ENCODE measurements at places on chromosomes 1 and 21. TPM values are rescaled to one million over a fixed set of nuclear protein-coding genes. Genes with fewer than 3 reads are reported as not detected.
A peak's percentile ranks its signal among the peaks of the same experiment; 100 is the strongest.

Gene FAM177B
- not detected for total RNA-seq

Gene ZBTB40
- total RNA-seq: 15.8 TPM

Gene PTPN7
- 317 TPM for total RNA-seq

Gene ARHGAP29
- not detected for total RNA-seq

Gene RAB13
- 53.5 TPM for total RNA-seq

- no peak for DNase-seq
- H3K4me1 ChIP-seq: peaks cover 34% of the 10 kb centered on the region
- no peak overlapping the region for H3K4me3 ChIP-seq
- peaks cover 14% of the 10 kb centered on the region for H3K36me3 ChIP-seq
- H3K27ac ChIP-seq: no peak overlapping the region
Observed at GRCh38 chr1:116415699-116416533, 42.9 kb downstream of the ATP1A1 start.

DNA sequence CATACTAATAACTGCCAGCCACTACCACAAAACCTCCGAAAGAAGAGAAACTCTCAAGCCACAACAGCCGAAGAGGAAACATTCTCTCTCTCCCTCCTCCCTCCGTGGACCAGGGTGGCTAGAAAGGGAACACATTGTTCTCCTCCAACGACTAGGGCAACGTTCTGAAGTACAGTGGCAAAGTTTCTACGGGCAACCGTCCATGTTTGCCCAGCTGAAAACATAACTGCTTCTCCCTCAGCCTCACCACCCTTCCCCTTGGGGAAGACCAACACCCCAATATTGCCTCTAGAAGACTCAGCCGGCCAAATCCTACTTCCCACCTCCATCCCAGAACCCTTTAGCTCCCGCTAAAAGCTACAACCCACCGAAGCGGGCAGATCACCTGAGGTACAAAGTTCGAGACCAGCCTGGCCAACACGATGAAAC lies 2.0 kb downstream of the GLUL start:
- peaks cover 14% of the 10 kb centered on the region for H3K4me1 ChIP-seq
- H3K36me3 ChIP-seq: peaks cover 7% of the 10 kb centered on the region
- peak overlapping the region; percentile 74 for H3K4me3 ChIP-seq
- no peak for DNase-seq

DNA sequence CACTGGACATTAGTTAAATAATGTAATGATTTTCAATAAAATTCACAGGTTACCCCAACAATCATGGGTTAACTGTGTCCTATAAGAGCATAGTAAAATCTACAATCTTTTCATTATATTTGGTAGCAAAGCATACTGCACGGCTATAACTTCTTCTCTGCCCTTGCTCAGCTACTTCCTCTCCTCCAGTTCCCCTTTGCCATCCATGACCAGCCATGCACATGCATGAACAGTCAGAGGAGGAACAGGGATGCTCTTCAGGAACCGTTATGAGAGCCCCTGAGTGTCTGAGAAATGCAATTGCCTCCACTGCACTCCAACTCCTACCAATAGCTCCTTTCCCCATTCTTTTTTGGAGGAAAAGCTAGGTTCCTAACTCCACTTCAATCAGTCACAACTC lies 646.7 kb downstream of the LTN1 start:
- no peak overlapping the region for H3K4me3 ChIP-seq
- H3K36me3 ChIP-seq: no peaks in the 10 kb centered on the region
- no peaks in the 10 kb centered on the region for H3K4me1 ChIP-seq
- H3K27ac ChIP-seq: no peak overlapping the region
- no peak for DNase-seq
- H3K27me3 ChIP-seq: no peaks in the 10 kb centered on the region

- no peak for DNase-seq
- peaks cover 2% of the 10 kb centered on the region for H3K4me1 ChIP-seq
- no peaks in the 10 kb centered on the region for H3K36me3 ChIP-seq
- no peak overlapping the region for H3K4me3 ChIP-seq
- H3K27me3 ChIP-seq: no peaks in the 10 kb centered on the region
Observed at GRCh38 chr1:46334030-46334384, 6.6 kb upstream of the NSUN4 start.

DNA sequence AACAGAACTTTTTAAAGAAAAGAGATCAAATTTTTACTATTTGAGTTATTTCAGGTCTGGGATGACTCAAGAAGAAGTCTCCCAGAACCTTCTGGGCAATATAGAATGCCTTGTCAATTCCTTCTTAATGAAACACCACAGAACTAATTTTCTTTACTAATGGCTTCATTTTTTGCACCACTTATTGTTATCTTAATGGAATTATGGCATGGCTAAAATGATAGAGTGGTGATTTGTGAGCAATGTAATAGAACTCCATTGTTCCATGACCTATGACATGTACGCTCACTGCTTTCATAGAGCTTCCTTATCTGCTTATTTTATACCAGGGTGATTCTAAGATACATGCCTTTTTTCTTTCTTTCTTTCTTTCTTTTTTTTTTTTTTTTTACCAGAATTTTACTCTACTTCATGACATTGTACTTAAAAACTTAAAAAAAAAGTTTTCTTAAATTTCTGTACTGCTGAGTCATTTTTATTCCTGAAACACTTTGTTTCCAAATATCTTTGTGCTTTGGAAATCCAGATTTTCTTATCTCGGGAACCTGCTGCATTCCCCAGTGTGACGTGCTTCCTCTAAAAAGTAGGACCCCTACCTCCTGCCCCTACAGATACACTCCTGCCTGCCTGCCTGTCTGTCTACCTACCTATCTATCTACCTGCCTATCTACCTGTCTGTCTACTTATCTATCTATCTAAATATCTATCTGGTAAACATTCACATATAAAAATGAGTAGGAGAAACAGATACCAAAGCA lies 284.9 kb downstream of the PBX1 start:
- no peaks in the 10 kb centered on the region for H3K4me1 ChIP-seq
- no peak overlapping the region for H3K27ac ChIP-seq

DNA sequence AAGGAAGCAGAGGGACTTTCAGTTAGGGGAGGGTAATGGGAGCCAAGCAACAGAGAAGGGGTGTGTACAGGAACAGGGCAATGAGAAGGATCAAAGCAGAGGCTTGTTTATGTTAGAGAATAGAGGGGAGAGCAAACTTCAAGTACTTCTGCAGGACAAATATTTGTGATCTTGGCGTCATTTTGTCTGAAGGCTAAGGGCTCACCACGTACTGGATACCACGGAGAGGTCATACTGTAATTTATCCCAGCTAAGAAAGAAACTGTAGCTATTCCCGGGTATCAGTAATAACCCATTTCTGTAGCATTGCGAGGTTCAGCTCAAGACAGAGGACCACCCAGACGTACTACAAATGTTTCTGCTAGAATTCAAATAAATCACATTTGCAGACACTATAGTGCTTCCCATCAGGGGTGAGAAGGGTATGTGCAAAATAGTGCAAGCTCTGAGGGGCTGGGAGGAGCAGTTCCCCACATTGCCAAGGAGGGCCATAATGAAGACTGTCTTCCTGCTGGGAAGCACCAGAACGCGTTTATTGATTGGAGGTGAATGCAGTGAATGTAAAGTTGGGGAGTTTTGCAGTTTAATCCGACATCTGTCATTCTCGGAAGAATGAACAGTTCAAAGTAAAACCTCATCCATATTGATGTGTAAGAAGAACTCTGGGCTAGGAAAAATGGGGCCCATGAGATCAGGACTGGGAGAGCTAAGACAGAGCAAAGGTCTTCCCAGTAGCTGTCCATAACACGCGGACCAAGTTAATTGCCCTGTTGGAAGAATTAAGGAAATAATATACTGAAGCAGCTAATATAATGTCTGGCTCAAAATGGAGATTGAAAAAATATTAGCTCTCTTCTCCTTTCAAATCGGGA lies 136.9 kb downstream of the RWDD3 start:
- no peaks in the 10 kb centered on the region for H3K4me1 ChIP-seq
- H3K36me3 ChIP-seq: no peaks in the 10 kb centered on the region
- H3K4me3 ChIP-seq: no peak overlapping the region
- no peak for DNase-seq
- peaks cover 8% of the 10 kb centered on the region for H3K27me3 ChIP-seq
- H3K27ac ChIP-seq: no peak overlapping the region

GRCh38 chr21:34513129-34513675 lies 1.2 kb upstream of the KCNE1 start:
- H3K4me1 ChIP-seq: peaks cover 14% of the 10 kb centered on the region
- H3K4me3 ChIP-seq: no peak overlapping the region
- no peak overlapping the region for H3K27ac ChIP-seq
- no peak for DNase-seq
- no peaks in the 10 kb centered on the region for H3K27me3 ChIP-seq

GRCh38 chr21:38958940-38959691 lies 153.4 kb downstream of the ETS2 start:
- H3K4me3 ChIP-seq: no peak overlapping the region
- peaks cover 3% of the 10 kb centered on the region for H3K27me3 ChIP-seq
- H3K27ac ChIP-seq: peak overlapping the region; percentile 73
- H3K4me1 ChIP-seq: peaks cover 6% of the 10 kb centered on the region
- H3K36me3 ChIP-seq: peaks cover 3% of the 10 kb centered on the region

GRCh38 chr21:40385883-40386282 lies 461.1 kb downstream of the DSCAM start:
- no peaks in the 10 kb centered on the region for H3K4me1 ChIP-seq
- no peak overlapping the region for H3K4me3 ChIP-seq
- peaks cover 25% of the 10 kb centered on the region for H3K27me3 ChIP-seq

DNA sequence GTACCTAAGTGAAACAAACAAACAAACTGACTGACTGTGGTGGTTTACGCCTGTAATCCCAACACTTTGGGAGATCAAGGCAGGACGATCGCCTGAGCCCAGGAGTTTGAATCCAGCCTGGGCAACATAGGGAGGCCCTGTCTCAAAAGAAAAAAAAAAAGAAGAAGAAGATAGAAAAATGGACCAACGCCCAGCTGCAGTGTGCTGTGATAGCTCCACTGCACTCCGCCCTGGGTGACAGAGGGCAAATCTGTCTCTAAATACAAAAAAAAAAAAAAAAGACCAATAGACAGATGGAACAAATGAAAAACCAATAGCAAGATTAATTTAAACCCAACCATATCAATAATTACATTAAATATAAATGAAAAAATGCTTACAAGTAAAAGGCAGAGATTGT lies 13.9 kb downstream of the AKR7A3 start:
- H3K27ac ChIP-seq: no peak overlapping the region
- H3K36me3 ChIP-seq: peaks cover 13% of the 10 kb centered on the region
- H3K27me3 ChIP-seq: peaks cover 22% of the 10 kb centered on the region
- no peaks in the 10 kb centered on the region for H3K4me1 ChIP-seq

Data from activated naive CD8-positive, alpha-beta T cell treated with anti-CD3 and anti-CD28 coated beads for 36 hours (primary cell).